T-cell (primary cell): ENCODE measurements at places on chromosomes 5 and 9. TPM values are rescaled to one million over a fixed set of nuclear protein-coding genes. Genes with fewer than 3 reads are reported as not detected.

The C5orf58 gene
- not detected for total RNA-seq

The MEIKIN gene
- 1.6 TPM for total RNA-seq

The RFX3 gene
- total RNA-seq, result 16.3 TPM

The TGFBI gene
- 1.9 TPM for total RNA-seq

The MXD3 gene
- total RNA-seq, result 12.4 TPM

The CNTRL gene
- 94.6 TPM for total RNA-seq

- no peak for DNase-seq
Measured at GRCh38 chr5:8184455-8185063, 315.6 kb downstream of the MTRR start.
